Activated T-helper 1 cell treated with anti-CD3 and anti-CD28 coated beads, Interleukin-12 subunit alpha, Interleukin-12 subunit beta, Interleukin-2, Interleukin-4 antibody, amounts not matched to agents 30 ng/mL and 10 ng/mL and 1 ng/mL, durations not matched to agents 14 hours and 24 hours and 36 hours (primary cell): ENCODE measurements at places on chromosomes 1 and 21.

DNA sequence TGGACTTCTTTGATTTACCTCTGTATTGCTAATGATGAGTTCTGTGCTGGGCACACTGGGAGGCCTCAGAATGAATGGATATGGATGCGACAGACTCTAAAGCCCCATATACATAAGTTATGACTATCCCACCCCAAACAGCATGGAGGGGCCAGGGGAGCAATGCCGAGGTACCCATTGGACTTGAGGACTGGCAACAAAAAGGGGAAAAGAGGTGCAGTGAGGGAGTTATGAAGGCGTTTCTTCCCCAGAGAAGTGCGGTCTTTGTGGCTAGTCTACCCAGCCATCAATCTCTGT lies 15.2 kb upstream of the CDCA8 start:
- no peak for DNase-seq

- DNase-seq = no peak
These were observed 196.2 kb downstream of the NPHP4 start for GRCh38 chr1:5796028-5796427.

DNA sequence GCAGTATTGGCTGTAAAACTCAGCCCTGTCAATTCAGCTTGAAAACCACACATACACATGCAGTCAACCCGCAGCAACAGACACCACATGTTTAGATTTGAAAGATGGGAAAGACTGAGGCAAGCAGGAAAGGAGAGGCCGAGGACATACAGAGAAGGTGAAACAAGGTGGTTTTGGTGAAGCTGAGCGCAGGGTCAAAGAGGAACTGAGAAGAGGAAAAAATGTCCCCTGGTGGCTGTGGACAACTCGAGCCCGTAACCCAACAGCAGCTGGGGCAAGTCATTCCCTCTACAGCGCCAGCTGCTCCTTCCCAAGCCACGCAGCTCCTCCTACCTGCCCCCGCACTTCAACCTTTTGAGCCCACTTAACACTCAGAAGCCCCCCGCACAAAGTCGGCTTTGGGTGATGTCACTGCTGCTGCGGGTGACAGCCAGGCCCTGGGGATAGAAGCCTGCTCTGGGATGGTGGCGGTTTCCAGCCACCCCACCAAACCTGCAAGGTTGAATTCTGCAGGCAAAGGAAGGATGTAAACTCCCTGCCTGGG lies 63.0 kb downstream of the KCNN3 start:
- DNase-seq = no peak

DNA sequence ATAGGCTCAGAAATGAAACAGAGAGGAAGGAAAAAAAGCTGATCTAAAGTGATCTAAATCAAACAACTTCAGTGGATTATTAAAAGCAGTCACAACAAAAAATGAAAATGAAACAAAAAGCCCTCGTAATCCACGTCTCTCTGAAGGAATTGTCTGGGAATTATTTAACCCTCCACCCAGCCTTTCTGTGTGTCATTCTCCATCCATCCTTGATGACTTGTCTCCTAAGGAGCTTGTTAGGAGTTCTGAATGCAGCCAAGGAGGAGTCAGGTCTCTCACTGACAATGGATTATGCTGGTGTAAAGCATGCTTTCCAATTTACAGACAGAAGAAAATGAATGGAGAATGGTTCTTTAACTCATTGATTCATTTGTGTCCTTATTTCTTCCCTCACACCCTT lies 359.3 kb upstream of the RUNX1 start:
- no peak for DNase-seq
